ENCODE measurements at places on chromosomes 2 and 18.
A peak's percentile ranks its signal among the peaks of the same experiment; 100 is the strongest.

- no peak for DNase-seq
Measured at GRCh38 chr2:23757686-23758433, 169.1 kb downstream of the ATAD2B start.

- no peak for DNase-seq
Measured at GRCh38 chr2:170848587-170848986, 31.9 kb downstream of the GAD1 start.

DNA sequence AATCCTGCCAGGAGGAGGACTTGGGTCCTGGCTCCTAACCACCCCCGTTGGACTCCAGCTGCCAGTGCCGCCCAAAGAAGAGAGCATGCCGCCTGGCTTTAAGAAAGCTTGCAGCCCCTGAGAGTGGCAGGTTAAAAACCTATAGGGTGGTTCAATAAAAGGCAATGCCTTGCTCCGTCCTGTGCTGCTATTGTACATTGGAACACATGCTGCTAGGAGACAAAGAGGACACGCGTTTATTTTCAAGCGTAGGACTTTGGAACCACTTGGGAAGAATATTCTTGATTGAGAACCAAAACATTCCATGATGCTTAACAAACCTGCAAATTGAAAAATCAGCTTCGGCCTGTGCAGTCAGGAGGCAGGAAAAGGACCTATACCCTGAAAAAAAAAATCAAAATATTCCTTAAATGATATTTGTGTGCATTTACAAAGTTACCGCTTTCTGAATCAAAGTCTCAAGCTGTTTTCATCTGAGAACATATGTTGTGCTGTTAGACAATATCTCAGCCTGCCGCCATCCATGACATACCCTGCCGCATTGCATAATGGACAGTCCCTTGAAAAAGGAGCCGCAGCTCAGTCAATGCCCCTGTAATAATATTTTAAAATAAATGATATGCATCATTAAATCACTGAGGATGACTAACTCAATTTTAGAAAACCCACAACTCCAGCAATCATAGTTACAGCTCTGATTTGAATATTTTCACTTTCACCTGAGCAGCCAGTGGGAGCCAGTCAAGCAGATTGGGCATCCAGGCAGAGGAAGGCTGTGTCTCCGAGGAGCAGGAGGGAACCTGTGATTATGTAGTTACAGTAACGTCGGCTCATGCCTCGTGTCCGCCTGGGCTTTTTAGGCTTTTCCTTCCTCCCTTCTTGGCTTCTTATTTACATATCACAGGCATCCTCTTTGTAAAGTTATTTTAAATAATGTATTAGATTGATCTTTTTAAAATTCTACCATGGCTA, 805.6 kb upstream of the FANCL start:
- DNase-seq: no peak

DNA sequence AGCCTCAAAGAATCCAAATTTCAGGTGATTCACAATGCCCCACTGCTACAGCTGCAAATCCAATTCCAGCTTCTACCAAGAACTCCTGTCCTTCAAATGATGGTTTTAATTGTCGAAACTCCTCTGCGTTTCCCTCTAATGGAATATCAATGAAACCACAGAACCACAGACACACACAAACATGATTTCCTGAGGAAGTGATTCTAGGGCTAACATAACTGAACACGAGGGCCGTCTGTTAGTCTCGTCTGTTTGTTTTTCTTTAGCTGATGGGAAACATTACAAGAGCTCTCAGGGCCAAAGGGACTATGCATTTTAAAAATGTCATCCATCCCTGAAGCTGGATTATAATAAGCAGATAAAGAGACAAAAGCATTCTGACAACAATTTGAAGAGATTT, 59.4 kb downstream of the RNF152 start:
- DNase-seq: no peak

- no peak for DNase-seq
Measured at GRCh38 chr2:42921147-42921520, 128.8 kb upstream of the HAAO start.

- DNase-seq: no peak
Measured at GRCh38 chr2:223020971-223021675, 30.9 kb upstream of the KCNE4 start.

GRCh38 chr2:192194866-192195547, at the start of gene TMEFF2:
Gene TMEFF2, minus strand, starts transcription at chr2:192194933. Its CDS starts 409 bp downstream, at chr2:192194524.
- peak; percentile 98 for DNase-seq

- DNase-seq: no peak
Measured at GRCh38 chr2:25400169-25400568, 58.4 kb upstream of the DNMT3A start.

DNA sequence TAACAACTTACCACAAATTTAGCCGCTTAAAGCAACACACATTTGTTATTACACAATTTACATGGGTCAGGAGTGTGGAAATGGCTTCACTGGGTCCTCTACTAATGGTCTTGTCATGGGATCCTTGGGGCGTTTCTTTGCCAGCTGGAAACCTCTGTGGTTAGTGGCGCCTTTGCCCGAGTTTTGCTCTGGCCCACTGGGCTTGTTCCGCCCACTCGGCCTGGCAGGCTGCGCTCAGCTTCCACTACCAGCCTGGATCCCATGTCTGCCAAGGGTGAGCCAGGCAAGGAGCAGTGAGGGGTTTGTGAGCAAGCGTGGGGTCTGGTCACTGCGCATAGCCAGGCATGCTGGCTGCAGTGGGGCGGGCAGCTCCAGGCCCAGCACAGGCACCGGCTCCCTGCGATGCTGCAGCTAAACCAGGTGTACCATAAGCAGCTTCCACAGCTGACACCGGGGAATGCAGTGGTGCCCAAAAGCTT, 16.2 kb upstream of the MBD2 start:
- DNase-seq: no peak

- DNase-seq: no peak
Measured at GRCh38 chr2:57886161-57886786, 160.3 kb upstream of the VRK2 start.

DNA sequence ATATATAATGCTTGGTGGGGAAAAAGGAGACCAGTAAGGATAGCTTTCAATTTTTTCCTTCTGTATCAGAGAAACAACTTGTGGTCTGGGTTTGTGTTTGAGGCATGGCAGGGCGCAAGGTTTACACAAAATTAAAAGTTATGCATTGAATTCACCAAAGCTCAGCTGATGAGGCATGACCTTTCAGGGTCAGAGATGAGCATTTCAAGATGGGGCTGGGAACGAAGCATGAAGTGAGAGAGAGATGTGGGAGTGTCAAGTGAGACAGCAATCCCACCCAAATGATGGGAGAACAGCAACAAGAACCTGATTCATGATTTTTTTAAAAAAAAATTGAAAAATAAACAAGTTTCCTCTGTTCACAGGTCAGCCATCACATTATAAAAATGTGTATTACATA, 4.9 kb downstream of the GPR55 start:
- no peak for DNase-seq

DNA sequence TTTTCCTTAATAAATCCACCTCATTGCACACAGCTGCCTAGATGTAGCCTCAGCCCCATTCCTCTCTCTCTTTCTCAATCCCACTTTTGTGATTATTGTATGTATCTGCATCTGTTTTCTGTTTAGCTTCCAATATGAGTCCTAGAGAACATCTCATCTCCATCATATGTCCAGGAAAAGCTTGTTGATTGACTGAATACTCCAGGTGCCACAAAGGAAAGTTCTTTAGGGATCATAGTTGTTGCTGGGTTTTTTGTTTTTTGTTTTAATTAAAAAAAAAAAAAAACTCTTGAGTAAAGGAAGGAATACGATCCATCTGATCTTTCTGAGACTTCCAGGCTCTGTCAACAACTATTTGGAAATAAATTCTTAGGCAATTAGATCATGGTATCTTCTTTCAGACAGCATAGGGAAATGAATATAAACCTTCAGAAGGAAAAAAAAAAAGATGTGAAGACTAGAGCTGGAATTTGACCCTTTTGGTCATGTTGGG, 42.5 kb downstream of the KIAA2012 start:
- no peak for DNase-seq

DNA sequence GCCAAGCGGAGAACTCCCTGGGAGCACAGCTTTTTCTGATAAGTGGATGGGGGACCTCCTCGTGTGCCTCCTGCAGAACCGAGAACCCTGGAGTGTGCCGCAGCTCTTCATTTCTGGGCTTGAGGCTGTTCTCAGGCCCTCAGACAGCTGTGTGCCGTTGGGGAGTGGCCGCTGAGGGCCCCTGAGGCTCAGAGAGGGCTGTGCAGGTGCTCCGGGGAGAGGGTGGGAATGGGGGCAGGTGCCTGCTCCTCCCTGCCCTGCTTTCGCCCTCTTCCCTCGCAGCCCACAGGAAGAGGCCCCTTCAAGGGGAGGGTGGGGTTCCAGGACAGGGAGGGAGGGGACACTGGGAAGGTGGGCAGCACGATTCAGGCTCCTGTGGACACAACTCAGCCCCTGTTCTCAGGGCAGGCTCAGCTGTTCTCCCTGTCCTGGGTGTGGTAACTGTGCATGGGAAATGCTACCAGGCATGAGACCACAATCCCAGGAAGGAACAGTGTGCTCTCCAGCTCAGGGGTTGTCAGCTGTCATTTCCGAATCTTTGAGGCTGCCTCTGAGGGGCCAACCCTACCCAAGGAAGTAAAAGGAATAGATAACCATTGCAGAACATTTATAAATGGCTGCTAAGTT, 11.3 kb downstream of the LCT start:
- DNase-seq: no peak

- no peak for DNase-seq
Measured at GRCh38 chr2:138829326-138829919, 49.2 kb upstream of the NXPH2 start.

DNA sequence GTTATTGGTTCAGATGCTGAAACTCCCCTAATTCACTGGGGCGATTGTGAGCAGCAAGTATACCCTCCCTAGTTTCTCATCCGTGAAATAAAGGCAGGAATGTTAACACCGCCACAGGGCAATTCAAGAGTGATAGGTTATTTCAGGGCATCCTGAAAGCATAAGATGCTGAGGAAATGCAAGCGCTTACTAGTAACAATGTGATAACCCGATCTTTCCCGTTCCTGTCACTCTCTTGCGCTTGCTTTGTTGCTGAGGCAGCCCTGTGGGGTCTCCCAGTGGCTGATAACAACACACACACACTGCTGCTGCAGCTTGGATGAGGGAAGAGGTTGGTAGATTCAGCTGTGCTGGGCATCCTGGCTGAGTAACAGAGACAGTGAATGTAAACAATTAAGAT, 259.3 kb downstream of the AGPS start:
- DNase-seq: no peak

Measured in anterior cingulate cortex (tissue), 58 donors.